Motor neuron (in vitro differentiated cells): ENCODE measurements at places on chromosomes 7 and 10. TPM values are rescaled to one million over a fixed set of nuclear protein-coding genes. Genes with fewer than 3 reads are reported as not detected.
A peak's percentile ranks its signal among the peaks of the same experiment; 100 is the strongest.

OPN1SW gene
- total RNA-seq = 0.50 and 0.57 TPM in 2 replicates

BBS9 gene
- 24.9 and 25.4 TPM in 2 replicates for total RNA-seq

DNA sequence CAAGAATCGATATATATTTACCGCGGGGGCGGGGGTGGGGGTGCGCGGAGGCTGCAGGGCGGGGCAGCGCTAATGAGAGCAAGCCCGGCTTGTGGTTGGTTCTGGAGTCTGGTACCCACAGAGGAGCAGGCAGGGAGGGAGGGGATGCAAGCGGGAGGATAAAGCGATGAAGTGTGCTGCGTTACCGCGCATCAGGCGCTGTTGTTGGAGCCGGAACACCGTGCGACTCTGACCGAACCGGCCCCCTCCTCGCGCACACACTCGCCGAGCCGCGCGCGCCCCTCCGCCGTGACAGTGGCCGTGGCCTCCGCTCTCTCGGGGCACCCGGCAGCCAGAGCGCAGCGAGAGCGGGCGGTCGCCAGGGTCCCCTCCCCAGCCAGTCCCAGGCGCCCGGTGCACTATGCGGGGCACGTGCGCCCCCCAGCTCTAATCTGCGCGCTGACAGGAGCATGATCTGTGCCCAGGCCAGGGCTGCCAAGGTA is at the start of gene HECW1:
HECW1 (plus strand) TSS at position 189 of the 482 bp plus-strand sequence. CDS start 131,259 bp downstream, outside the sequence.
- peak; percentile 75 for ATAC-seq

- peak; percentile 71 for ATAC-seq
Measured at GRCh38 chr10:15370856-15371701, at the start of gene FAM171A1. TSS of gene FAM171A1 (minus strand) at chr10:15371289. CDS start at chr10:15371052, 237 bp downstream.

DNA sequence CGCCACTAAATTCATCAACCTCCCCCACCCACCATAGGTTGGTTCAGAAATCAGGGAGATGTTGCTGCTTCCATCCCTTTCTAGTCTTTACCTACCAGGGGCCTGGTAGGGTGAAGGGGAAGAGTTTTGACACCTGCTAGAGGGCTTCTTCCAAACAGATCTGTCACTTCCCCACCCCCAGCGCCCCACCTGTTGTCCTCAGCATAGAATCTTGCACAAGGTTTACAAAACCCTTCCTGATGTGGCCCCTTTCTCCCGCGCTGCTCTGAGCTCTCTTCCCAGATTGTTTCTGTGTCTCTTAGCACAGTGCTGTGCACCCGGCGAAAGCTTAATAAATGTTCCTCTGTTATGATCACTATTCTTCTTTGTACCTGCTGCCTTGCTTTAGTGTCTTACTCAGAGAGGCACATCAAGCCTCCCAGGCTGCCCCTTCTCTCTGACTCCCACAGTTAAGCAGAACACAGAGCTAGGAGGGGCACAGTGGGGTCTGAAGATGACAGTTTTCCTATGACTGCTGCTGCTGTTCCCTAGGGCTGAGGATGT is 11.2 kb upstream of the C10orf95 start:
- ATAC-seq = no peak

- peak; percentile 72 for ATAC-seq
Measured at GRCh38 chr7:727104-727805, at the start of gene PRKAR1B. TSS of gene PRKAR1B (minus strand) at chr7:727281. CDS start at chr7:711505, 15,776 bp downstream.

- ATAC-seq = no peak
Measured at GRCh38 chr7:87598234-87599009, 2.3 kb downstream of the ABCB1 start.

- no peak for ATAC-seq
Measured at GRCh38 chr10:58173391-58173790, 94.3 kb downstream of the IPMK start.

DNA sequence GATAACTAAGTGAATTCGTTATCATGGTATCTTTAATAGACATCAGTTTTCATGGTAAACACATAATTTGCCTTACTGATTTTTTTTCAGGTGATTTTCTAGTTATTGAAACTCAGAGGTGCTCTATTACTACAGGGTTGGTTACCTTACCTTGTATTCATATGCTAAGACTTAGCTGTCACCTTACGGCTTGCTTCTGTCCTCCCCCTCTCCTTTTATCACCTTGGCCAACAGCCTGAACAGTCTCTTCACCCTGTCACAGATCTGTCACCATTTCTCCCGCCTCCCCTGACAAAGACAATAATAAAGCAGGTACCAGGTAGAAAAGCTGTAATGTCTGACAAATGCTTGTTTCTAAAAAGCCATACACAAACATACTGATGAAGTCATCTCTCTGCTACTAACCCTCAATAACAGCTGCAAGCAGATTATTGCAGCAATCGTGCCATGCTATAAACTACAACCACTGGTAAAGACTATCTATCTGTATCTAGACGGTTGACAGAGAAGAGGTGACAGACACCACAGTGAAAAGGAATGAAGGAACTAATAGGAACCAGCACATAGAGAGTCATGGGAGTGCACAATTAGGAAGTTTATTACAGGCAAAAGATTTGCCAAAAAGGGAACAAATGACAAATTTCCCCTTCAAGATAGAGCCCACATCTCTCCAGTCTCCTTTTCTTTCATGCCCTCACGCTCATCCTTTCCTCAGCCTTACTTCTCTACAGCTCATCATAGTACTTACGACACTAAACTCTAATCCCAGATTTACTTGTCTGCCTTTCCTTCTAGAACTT is 57.2 kb downstream of the ARHGAP12 start:
- no peak for ATAC-seq
